SHP77 treated with DMSO at 0.1 percent for 48 hours (cell line): ENCODE measurements at places on chromosomes 5 and 9.
A peak's percentile ranks its signal among the peaks of the same experiment; 100 is the strongest.

GRCh38 chr9:125393426-125393825, 131.8 kb downstream of the GAPVD1 start:
- DNase-seq = no peak

DNA sequence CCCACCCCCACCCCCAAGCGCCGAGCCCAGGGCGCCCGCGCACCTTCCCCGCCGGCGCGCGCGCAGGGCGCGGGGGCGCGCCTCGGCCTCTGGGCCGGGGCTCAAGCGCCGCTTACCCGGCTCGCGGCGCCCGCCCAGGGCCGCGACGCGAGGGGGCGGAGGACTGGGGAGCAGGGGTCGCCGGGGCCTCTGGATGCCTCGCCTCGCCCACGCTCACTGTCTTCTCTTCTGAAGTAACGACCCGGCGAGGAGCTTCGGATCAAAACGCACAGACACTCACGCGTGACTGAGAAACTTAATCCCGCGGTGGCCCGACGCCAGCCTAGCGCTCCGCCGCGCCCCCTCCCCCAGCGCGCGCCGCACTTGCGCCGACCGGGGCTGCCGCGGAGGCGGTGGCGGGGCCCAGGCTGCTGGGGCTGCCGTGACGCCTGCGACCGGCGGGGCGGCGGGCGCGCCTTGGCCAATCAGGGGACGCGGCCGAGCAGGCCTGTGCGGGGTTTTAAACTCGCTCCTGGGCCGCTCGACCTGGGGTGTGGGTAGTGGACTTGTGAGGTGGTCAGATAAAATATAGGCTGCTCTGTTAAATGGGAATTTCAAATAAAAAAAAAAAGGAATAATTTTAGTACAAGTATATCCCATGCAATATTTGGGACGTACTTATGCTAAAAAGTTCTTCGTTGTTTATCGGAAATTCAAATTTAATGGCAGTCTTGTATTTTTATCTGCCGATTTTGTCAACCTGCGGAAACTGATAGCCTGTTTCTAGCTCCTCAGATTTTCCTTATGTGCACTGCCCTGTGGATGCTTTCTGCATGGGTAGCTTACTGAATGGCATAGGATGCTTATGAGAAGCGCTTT, at the start of gene MPDZ:
TSS of gene MPDZ (minus strand) at position 409 of the 858 bp plus-strand sequence. CDS start 29,377 bp downstream, outside the sequence.
- DNase-seq = peak; percentile 18

GRCh38 chr9:5185220-5185840, at the start of gene INSL6:
Gene INSL6 (minus strand): TSS chr9:5185639. CDS start chr9:5185602, 37 bp downstream.
- DNase-seq = no peak

GRCh38 chr5:179805529-179806249, 977 bp downstream of the MGAT4B start:
- DNase-seq = no peak

DNA sequence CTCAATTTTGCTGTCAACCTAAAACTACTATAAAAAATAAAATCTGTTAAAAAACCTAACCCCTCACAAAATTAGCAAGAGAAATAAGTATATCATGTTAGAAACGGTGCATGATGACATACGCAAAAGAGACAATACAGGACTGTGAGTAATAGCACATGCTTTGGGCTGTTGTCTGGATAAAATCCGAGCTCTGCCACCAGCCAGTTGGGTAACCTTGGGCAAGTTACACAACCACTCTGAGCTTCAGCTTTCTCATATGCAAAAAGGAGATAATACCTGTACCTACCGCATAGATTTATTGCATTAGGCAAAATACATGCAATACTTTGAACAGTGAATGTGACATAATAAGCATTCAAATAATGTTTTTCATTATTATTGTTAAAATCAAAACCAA, 481.7 kb downstream of the TLE1 start:
- DNase-seq = no peak

DNA sequence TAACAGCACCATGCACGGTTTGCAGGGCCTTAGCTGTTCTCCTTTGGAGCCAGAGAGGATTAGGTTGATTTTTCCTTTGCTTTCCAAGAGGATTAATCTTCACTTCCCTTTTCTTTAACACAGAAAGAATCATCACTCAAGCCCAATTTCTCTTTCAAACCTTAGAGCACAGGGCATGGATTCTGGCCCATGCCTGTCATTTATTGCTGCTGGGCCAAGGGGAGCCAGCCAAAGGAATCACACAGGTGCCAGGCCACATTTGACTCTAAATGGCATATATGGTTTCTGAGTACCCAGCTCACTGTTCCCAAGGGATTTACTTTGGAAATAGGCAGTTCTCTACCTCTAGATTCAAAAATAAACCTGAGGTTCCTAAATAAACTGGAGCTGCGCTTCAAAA, 58.3 kb downstream of the FBXL7 start:
- no peak for DNase-seq
